ENCODE measurements at places on chromosomes 4 and X.

DNA sequence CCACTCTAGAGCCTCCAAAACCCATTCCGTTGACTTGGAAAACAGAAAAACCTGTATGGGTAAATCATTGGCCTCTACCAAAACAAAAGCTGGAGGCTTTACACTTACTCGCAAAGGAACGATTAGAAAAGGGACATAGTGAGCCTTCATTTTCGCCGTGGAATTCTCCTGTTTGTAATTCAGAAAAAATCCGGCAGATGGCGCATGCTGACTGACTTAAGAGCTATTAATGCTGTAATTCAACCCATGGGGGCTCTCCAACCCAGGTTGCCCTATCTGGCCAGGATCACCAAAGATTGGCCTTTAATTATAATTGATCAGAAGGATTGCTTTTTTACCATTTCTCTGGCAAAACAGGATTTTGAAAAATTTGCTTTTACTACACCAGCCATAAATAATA lies 60.8 kb downstream of the ZNF732 start:
- no peak for DNase-seq

DNA sequence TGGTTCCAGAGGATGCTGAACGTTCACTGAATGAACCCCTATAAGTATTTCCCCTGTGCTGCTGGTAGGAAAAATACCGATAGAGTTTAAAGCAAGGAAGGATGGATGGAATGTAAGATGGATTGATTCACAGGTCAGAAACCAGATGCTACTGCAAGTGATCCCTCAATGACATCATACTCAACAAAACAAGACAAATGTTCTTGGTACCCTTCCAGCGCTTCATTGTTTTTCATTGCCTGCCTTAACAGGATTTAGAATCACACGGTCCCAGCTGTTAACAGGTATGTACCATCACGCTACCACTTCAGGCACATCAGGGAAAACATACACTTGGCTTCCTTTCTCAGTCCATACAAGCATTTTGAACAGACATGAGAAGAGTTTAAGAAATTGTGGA lies 118.1 kb upstream of the TLR3 start:
- DNase-seq = no peak

GRCh38 chrX:132022198-132022966 lies 720 bp upstream of the STK26 start:
- DNase-seq = no peak

GRCh38 chr4:81904121-81904520 lies 432.4 kb upstream of the RASGEF1B start:
- no peak for DNase-seq

GRCh38 chr4:134345244-134345643 lies 143.7 kb upstream of the PABPC4L start:
- no peak for DNase-seq

- no peak for DNase-seq
These were observed 313.0 kb downstream of the ARHGAP10 start for GRCh38 chr4:148044912-148045352.

- DNase-seq = no peak
These were observed 12.0 kb downstream of the PLCXD1 start for GRCh38 chrX:292900-293897.

- no peak for DNase-seq
These were observed 62.7 kb downstream of the KDM6A start for GRCh38 chrX:44935640-44936039.

- DNase-seq = no peak
These were observed 18.5 kb upstream of the SEPTIN11 start for GRCh38 chr4:76931087-76931486.

DNA sequence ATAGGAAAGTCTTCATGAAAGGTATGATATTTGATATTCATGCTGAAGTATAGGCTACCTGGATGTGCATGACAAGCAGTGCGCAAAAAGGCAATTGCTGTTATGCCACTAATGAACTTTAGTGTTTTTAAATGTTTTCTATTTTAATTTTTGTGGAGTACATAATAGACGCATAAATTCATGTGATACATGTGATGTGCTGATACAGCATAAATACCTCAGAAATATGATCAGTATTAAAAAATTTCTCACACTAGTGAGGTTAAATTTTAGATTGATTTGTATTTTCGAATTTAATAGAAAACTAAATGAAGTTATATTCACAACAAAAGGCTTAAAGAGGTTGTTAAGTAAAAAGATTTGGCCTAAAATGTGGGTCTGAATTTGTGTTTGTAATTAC lies 2.2 kb downstream of the UGT2A1 start:
- no peak for DNase-seq

- no peak for DNase-seq
These were observed 341.7 kb upstream of the NDST3 start for GRCh38 chr4:117692538-117692937.

GRCh38 chr4:24794480-24794879 lies 893 bp upstream of the SOD3 start:
- DNase-seq = no peak

- DNase-seq = no peak
These were observed 59.2 kb upstream of the PARM1 start for GRCh38 chr4:74873545-74874301.

DNA sequence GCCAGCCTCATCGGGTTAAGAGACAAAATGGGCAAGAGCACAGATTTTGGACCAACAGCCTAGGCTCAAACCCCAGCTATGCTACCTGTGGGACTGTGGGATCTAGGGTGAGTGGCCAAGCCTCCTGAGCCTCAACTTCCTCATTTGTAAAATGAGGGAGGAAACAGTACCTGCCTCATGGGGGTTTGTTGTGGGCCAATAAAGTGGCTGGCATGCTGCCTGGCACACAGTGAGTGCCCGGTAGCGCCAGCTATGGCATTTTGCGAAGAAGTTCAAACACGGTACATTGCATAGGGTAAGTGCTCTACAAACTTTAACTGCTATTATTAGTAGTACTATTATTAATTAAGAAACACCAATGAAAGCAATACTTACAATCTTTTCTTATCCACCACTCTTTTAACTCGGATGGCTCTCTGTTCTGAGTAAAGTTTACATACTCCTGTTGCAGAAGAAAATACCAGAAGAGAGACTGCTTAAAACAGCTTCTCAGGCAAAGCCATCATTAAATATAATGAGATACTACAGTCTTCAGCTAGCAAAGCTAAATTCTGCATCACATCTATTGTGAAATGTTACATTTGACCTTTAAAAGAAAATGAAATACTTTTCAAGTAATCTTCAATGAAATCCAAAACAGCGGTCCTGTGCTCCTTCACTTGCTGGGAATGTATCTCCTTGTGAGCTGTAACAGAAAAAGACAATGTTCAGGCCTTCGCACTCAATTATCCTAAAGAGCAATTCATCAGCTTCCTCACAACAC lies 70.1 kb downstream of the NSG1 start:
- DNase-seq = no peak

DNA sequence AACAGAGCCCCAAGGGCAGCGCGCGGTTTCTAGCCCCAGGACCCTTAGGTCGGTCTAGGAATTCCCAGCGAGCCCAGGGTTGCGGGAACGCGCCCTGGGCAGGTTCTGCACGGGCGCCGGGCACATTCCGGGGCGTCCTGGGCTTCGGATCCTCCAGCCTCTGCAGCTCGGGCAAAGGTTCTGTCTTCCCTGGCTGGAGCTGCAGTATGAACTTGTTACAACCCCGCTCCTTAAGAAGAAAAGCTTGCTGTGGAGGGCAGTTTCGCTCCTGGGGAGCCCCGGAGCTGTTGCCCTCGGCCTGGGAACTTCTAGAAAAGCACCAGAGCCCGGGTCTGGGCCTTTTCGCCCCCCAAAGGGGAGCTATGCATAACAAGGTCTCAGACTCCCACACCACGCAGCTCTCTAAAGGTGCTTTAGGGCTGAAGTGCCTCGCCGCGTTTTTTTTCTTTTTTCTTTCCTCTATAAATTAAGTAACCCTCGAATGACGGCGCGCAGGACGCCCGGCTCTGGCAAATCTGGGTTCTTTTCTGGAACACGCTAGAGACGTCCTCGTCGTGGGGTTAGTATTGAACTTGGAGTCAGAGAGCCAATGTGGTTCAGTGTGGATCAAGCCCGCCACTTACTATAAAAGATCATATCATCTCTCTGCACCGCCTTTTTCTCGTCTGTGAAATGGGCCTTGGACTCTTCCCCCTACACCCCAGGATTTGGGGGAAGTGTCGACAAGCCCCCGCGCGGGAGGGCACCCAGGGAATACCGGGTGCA lies 5.7 kb downstream of the MSX1 start:
- no peak for DNase-seq

Data from cerebellar nuclear complex (tissue), 1 donor.